ENCODE measurements at places on chromosomes 1 and 21.

- no peak for DNase-seq
Observed at GRCh38 chr1:95548211-95548610, 314.2 kb downstream of the RWDD3 start.

DNA sequence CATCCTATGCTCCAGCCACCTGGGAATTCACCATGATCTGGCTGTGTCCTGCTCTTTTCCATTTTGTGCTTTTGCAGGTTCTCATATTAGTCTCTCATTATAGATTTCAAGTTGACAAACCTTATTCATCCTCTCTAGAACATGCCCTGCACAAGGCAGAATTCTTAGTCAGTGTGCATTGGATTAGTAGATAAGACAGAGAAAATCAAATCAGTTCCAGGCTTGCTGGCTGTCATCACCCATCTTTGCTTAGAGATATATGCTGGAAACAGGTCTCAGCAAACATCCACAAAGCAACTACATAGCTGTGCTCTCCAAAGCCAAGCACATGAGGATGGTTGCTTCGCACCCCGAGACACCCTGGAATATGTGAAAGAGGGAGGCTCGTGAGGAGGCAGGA is 24.8 kb downstream of the TSPAN2 start:
- no peak for DNase-seq

DNA sequence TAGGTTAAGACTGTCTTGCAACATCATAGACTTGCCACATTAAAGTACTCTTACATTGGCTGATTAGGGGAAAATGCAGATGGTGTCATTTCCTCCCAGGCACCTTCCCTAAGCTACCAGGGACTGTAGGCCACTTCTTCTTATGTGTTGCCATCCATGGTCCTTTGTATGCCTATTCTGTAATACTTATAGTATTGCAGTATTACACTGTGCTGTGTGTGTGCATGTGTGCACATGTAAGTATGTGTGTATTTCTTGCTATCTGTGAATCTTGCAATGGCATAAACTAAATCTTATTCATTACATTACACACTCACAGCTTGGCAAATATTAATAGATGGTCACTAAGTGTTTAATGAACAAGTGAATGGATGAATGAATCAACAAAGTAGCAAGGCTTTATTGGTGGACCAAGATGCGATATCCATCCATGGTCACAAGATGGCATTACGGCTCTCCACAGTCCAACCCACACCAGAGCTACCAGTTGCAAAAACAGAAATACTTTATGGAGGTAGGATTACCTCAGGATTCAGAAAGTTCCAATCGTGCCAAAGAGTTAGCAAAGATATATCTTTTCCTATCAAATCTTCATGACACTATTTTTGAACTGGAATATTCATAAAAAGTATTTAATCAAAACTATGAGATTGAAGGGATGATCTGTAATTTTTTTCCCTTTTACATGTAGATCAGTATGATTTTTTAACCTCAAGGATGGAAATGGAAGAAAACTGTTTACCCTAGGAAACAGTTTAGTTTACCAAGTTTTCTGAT is 160.2 kb downstream of the DENND1B start:
- no peak for DNase-seq

GRCh38 chr1:29716306-29716705 is 480.0 kb downstream of the PTPRU start:
- DNase-seq, result no peak

GRCh38 chr1:217004776-217005436 is 281.7 kb upstream of the ESRRG start:
- no peak for DNase-seq

- no peak for DNase-seq
Observed at GRCh38 chr1:212124690-212125582, 89.4 kb downstream of the DTL start.

DNA sequence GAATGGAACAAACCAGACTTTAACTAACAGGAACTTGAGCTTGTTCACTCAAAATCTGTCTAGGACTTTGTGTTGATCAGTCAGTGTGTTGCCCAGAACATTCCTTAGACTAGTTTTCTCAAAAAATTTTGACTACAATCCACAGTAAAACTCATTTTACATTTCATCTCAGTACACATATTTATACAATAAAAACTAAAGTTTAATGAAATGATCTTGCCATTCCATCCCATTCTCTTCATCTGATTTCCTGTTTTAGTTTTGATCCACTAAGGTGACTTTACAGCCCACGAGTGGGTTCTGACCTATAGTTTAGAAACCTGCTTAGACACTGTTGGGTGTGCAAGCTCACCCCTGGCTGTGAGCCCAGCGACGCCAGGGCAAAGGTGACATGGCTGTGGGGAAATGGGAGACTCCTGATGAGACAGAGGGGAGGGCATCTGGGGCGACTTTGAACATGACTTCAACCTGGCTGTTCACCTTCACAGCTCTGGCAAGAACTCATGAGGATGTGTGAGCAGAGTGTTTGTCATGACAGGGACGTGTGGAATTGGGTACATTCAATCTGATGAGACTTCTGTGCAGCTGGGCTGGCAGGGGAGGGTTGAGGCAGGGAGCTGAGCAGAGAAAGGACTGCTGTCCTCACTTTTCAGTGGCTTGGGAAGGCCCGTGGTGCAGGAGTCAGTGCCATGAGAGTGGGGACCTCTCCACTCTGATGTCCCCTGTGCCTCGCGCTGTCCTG is 40.6 kb downstream of the LHX4 start:
- DNase-seq, result no peak

- no peak for DNase-seq
Observed at GRCh38 chr1:17851056-17851455, 95.9 kb downstream of the ACTL8 start.

GRCh38 chr1:214720561-214720960 is 117.6 kb downstream of the CENPF start:
- no peak for DNase-seq

DNA sequence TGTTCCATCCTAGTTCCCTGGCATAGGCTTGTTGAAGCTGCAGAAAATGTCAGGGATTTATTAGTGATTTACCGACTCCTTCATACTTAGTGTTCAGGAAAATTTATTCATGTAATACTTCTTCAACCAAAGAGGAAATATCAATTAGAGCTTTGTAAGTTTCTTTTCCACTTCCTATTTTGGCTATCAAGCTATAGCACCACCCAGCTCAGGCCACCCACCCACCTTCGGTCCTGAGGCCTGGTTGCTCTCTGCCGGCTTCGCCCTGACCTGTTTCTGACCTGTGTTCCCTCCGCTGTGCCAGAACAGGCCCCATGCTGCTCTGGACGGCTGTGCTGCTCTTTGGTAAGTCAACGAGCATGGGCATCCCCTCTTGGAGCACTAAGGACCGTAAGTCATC is at the start of gene FCRL6:
FCRL6 (plus strand) TSS at position 250 of the 400 bp plus-strand sequence; CDS start at position 315, 65 bp downstream.
- no peak for DNase-seq

DNA sequence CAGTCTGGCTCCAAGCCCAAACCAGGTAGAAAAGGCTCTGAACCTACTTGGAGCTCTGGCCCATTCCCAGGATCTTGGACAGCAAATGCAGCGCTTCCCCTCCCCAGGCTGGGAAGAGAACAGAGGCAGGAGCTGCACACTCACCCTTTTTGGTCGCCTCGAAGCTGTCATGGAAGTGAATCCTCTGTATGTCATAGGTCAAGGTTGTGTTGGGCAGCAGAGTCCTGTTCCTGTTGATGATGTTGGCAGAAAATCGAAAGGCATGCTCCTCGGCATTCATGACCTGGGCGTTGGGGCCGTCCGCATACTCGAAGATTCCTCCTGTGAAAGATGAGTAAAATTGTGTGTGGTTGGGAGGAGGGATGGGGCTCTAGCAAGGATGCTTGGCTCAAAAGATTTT is 143.5 kb downstream of the GRIK3 start:
- DNase-seq, result no peak

DNA sequence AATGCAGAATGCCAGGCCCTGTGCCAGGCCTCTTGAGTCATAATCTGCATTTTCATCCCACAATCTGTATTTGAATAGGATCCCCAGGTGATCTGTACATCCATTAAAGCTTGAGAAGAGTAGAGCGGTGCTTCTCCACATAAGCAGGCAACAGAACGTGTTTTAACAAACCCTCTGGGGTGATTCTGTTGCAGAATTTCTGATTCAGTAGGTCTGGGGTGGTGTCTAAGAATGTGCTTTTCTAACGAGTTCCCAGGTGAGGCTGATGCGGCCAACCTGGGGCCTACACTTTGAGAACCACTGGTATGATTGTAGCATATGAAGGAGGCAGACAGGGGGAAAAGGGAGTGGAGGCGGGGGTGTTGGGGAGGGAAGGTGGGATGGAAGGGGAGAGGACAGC is 78.4 kb upstream of the POU3F1 start:
- no peak for DNase-seq

- peak; percentile 44 for DNase-seq
Observed at GRCh38 chr1:217482356-217483102, 148.4 kb downstream of the GPATCH2 start.

DNA sequence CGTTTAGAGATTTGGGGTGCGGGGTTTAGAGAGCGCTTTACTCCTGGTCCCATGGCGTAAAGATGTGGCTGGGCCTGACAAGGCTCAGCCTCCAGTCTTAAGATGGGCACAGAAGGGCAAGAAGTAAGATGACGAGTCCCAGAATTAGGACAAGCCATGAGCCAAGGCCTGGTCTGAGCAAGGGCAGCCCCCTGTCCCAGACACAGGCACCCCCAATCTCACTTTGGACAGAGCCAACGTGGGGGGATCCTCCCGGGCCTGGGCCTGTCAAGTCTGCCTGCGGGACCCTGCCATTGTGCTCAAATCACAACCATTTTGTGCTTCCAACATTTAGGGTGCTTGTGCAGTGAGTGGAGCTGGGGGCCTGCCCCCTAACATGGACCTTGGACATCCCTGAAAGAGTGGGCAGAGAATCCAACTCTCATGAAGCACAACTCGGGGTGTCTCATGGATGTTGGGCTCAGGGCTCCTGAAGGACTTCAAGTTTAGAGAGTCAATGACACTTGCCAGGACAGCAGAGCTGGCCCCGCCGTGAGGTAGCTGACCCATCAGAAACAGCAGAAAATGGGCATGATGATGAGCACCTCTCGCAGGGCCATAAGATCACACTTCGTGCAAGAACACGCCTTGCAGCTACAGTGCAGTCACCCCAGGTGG is 52.6 kb downstream of the KIF21B start:
- DNase-seq, result no peak

DNA sequence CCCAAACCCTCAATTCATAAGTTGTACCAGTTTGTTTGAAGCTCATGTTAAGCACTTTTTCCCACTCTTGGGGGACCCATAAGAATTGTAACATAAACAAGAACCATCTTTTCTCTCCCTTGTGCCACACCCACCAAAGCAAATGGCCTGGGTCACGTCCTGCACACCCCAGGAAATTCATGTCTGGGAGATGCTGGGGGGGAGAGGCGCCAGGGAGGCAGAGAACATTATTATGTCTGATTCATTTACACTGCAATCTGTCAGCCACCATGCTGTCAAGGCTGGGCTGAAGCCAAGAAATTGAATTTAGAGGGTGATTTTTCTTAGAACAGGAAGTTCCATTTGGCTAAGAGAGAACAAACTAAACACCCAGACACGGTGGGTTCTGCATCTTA is 37.2 kb upstream of the IPO9 start:
- no peak for DNase-seq

- no peak for DNase-seq
Observed at GRCh38 chr1:50060279-50060678, 36.5 kb upstream of the AGBL4 start.

DNA sequence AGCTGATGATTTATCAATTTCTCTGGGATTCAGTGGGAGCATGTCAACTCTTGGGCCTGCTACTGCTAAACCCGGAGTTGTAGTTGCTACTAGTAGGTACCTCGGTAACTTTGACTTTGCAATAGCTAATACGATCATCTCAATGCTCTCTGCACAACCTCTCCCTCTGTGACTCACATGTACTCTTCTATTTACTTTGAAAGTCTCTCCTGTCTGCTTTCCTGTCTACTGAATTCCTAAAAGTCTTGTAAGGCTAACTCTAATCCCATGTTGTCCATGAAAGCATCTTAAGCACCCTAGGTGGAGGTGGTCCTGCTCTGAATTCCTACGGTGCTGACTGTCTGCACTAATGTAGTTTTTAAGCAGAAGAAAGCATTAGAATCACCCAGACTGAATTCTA is 29.3 kb downstream of the SLC9C2 start:
- no peak for DNase-seq

DNA sequence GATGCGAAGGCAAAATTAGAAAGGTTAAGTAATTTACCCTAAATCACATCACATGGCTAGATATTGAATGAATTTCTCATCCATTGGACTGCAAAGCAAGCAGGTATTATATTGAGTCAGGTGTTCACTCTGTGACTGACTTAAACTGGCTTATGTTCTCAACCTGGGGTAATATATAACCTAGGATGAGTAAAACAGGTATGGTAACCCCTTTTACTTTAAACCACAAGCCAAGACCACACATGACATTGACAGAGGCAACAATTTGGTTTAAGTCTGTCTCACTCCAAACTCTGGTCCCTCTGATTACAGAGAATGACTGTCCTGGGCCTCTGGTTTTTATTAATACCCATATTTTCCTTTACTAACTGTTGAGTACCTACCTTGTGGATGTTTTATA is 33.3 kb downstream of the MAEL start:
- DNase-seq, result no peak

GRCh38 chr1:3911981-3912808 is 12.1 kb upstream of the C1orf174 start:
- DNase-seq, result no peak

GRCh38 chr1:2805801-2806430 is 4.4 kb upstream of the TTC34 start:
- no peak for DNase-seq

DNA sequence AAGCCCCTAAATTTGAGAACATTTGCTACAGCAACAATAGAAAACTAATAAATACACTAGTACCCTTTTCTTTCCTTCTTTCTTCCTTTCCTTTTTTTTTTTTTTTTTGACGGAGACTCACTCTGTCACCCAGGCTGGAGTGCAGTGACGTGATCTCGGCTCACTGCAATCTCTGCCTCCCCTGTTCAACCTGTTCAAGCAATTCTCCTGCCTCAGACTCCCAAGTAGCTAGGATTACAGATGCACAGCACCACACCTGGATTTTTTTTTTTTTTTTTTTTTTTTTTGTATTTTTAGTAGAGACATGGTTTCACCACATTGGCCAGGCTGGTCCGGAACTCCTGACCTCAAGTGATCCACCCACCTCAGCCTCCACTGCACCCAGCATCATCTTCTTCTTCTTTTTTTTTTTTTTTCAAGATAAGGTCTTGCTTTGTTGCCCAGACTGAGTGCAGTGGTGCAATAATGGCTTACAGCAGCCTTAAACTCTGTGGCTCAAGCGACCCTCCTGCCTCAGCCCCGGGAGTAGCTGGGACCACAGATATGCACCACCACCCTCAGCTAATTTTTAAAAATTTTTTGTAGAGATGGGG is 19.6 kb upstream of the CBR3 start:
- DNase-seq, result no peak

DNA sequence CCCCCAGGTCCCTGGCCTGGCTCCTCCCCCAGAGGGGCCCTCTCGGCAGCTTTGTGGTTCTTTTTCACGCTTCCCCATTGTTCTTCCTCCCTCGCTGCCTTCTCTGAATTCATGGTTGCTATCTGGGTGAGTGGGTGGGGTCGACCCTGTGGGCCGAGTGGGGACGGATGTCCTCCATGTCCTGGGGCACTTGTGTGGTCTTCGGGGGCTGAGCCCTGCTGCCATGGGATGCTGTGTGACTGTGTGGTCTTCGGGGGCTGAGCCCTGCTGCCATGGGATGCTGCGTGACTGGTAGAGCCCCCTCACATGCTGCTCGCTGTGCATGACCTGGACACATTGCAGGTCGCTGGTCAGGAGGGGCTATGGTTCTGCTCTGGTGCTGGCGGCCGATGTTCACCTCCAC is 21.6 kb upstream of the DIP2A start:
- no peak for DNase-seq

Data from stimulated activated CD4-positive, alpha-beta T cell treated with anti-CD3 and anti-CD28 coated beads, Interleukin-1b, Interleukin-23, amount 100 ng/mL, for 24 hours (primary cell).